ENCODE measurements at places on chromosomes 12 and 14.

- no peak for DNase-seq
Measured at GRCh38 chr12:115667116-115667515, 610.4 kb downstream of the MED13L start.

- no peak for DNase-seq
Measured at GRCh38 chr12:85676816-85677749, 159.1 kb downstream of the RASSF9 start.

GRCh38 chr14:22124073-22124613, 450.5 kb upstream of the OR4E1 start:
- no peak for DNase-seq

GRCh38 chr14:72636871-72637270, 257.0 kb downstream of the DPF3 start:
- no peak for DNase-seq

DNA sequence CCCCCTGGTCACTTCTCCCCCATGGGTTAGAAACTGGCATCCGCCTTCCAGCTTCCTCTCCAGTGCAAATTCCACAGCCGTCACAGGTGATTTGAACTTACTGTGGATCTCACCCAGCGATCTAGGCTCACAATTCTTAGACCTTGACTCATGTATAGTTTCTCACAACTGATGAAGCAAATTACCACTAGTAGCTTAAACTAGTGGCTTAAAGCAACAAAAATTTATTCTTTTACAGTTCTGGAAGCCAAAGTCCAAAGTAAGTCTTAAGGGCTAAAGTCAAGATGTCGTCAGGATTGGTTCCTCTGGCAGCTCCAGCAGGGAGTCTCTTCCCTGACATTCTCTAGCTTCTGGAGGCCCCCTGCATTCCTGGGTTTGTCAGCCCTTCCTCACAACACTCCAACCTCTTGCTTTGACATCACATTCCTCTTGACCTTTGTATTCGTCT, 117.4 kb downstream of the KTN1 start:
- no peak for DNase-seq

- DNase-seq = no peak
Measured at GRCh38 chr12:29754235-29755189, 29.2 kb downstream of the TMTC1 start.

DNA sequence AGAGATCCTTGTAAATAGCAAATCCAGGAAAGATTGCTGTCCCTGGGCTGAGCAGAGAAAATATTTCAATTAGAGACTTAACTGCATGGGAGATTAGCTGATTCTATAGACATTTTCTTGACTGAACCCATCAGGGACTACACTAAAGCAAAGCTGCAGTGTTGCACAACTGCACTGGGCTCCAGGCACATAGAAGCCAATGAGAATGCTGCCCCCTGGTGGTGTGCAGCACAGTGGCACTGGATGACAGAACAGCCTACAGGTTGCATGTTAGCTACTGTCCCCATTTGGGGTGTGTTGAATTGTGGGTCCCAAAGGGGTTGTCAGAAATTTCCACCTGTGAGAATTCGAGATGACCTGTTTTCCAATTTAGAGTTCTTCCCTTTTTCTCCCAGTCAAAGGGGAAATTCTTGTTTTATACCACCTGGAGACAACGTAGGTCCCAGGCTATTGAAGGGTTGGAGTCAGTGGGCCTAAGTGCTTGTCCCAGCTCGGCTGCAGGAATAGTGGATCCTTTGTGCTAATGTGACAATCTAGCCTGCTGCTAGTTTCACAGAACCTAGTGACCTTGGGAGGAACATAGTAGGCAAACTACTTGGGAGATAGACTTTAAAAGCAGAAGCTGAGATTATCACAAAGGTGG, 114.7 kb downstream of the SLC8A3 start:
- no peak for DNase-seq

GRCh38 chr14:55418411-55418810, 6.8 kb upstream of the ATG14 start:
- DNase-seq = no peak

DNA sequence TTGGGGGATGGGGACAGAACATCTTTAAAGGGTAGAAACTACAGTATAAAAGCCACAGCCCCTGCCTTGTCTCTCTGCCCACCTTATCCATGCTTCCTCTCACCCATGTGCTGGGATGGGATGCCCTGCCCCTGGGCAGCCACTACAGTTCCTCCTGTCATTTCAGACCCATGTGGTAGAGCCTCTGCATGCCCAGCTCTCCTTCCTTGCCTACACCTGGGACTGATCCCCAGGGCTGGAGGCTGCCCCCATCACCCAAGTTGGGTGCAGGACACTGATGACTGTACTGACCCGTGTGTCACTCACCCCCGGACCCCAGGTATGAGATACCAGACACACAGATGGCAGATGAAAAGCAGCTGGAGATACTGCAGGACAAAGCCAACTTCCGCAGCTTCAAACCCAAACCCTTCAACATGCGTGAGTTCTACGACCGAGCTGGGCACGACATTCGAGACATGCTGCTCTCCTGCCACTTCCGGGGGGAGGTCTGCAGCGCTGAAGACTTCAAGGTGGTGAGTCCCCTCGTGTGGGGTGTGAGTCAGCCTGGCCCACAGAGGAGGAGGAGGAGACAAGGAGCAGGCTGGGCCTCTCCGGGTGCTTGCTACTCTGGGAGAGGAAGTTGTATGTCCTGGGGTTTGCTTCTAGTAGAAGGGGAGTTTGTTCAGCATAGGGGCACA, 2.2 kb downstream of the ASIC1 start:
- no peak for DNase-seq

DNA sequence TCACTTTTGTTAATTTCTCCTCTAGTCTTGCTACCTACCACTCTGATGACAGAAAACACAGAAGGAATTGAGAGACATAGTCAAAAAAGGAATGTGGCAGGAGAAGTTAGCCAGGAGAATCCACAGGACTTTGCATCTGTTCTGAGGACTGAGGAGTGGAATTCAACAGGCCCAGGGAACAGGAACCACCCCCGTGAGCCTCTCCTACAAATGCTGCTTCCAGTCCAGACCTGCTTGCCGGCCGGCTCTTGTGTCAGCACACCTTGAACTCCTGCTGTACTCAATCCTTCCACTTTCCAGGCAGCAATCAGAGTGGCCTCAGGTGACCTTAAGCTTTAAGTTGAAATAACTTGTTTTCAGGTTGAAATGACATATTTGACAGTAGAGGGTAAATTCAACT, 903.1 kb downstream of the BCL11B start:
- no peak for DNase-seq

All from NCI-H1417 treated with DMSO at 0.1 percent for 48 hours (cell line).